ENCODE measurements at places on chromosomes 7 and 10.

- DNase-seq = no peak
These were observed 70.2 kb downstream of the AKR1C4 start for GRCh38 chr10:5266804-5267203.

DNA sequence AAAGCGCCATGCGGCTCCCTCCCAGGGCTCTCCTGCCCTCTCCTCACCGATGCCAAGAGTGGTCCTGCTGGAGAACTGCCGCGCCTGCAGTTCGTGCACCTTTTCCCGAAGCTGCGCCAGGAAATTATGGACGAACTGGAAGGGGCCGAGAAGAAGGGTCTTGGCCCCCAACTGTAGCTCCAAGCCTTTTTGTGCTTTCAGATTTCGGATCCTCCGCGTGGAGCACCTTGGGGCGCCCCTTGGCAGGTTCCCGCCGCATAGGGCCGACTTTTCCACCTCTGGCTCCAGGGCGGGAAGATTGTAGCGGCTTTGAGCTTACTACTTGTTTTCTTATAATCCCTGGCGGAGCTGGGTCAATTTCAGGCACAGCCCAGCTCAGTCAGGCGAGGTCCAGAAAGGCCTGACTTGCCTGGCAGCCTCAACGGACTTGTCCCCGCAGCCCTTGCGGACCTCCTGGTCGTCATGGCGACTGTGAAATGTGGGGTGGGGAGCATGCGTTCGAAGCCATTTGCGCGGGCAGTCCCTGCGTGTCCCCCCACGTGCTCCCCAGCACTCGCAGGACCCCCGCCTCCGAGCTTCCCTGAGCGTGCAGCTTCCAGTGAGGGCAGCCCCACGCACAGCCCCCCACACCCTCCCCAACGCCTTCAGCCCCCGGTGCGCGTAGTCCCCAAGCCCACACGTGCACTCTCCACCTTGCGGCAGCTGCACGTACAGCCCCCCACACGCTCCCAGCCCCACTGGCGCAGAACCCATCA lies 129.9 kb downstream of the KBTBD2 start:
- no peak for DNase-seq

- peak; percentile 85 for DNase-seq
These were observed 125.6 kb downstream of the CYP26A1 start for GRCh38 chr10:93199191-93199751.

DNA sequence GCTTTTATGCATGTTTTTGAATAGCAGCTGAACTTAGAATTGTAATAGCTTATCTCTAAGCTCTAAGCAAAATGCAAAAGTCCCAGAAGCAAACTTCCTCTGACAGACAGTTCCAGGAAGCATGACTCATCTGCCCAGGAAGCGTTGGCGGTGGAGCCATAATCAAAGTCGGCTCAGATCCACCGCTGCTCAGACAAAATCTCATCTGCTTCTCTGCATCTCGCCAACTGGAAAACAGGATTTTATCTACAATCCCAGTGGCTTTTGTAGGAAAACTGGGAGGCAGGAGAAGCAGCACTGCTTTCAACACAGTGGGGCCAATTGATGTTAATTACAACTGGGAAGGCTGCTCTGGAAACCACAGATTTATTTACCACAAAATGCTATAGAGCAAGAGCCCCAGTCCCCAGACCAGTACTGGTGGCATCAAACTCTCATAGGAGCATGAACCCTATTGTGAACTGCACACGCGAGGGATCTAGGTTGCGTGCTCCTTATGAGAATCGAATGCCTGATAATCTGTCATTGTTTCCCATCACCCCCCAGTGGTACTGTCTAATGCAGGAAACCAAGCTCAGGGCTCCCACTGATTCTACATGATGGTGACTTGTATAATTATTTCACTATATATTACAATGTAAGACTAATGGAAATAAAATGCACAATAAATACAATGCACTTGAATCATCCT lies 99.9 kb downstream of the CUBN start:
- DNase-seq = peak; percentile 97

- DNase-seq = no peak
These were observed 2.1 kb downstream of the DNAJC9 start for GRCh38 chr10:73244866-73245477.

GRCh38 chr10:47287365-47287802 lies 12.6 kb upstream of the GDF10 start:
- no peak for DNase-seq

DNA sequence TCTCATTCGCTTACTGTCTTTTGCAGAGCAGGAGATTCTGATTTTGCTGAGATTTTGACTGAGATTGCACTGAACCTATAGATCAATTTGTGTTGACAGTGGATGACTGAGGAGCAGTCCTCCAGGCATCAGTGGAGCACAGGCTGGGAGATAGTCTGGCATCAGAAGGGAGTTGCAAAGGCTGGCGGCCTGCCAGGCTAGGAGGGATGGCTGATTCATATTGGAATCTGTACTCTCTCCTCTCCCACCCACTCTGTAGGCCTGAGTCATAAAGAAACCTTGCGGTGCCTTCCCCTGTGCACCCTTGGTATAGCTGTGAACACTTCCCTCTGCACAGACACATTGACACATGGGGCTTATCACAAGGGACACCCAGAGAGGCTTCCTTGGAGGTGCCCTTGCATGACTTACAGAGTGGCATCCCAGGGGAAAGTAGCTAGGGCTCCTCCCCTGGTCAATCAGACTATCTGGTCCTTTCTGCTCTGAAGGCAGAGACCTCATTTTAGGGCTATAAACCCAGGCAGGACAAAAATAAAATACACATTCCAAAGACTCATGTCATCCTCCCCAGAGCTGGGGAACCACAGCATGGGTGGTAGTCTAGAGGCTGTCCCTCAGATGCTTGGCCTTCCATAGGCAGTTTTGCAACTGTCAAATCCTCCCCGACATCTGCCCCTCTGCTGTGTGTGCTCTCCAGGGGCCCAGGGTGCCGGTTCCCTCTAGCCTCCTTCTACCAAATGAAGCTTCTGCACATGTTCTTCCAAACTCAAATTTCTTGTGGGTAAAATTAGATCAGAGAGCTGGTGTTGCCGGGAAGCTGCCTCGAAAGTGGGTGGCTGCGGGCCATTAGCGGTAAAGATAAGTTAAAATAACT lies 37.4 kb upstream of the EEPD1 start:
- DNase-seq = peak; percentile 99

- DNase-seq = no peak
These were observed 93.9 kb upstream of the SLC13A1 start for GRCh38 chr7:123293710-123294109.

DNA sequence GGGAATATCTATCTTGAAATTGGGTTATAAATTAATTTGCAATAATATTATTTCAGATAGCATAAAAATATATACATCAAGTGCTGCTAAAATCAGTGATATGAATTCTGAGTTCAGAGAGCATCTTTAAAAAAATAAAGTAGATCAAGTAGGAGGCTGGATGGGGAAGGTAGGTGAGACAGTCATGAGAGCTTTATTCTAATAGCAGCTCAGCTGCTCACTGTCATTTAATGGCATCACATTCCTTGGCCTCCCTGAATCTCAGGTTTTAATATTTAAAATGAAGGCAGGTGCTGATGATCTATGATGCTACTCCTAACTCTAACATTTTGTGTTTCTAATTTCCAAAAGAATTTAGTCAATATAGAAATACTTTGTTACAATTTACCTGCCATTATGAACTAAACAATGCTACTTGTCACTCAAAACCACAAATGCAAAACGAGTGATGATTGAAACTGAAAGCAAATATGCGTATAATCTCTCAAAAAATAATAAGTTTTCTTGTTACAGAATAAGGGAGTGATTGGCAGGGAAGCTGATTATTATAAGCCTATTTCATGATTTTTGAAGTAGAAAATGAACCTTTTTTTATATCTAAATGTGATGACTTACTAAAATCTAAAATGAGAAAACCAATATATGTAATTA lies 147.6 kb upstream of the CSTF2T start:
- no peak for DNase-seq

GRCh38 chr10:68829521-68829920 lies 2.2 kb downstream of the STOX1 start:
- no peak for DNase-seq

GRCh38 chr7:48251766-48252165 lies 80.5 kb downstream of the ABCA13 start:
- DNase-seq = peak; percentile 68

DNA sequence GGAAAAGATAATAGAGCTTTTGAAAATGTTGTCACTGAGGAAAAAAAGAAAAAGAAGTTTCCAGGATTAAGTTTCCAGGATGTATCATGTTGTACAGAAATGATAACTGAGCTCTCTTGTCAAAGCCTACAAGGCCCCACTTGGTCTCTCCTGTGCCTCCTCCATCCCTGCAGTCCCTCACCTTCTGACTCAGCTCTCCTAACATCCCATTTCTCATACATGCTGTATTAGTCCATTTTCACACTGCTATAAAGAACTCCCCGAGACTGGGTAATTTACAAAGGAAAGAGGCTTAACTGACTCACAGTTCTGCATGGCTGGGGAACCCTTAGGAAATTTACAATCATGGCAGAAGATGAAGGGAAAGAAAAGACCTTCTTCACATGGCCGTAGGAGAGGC lies 3.8 kb upstream of the DGKI start:
- DNase-seq = no peak

DNA sequence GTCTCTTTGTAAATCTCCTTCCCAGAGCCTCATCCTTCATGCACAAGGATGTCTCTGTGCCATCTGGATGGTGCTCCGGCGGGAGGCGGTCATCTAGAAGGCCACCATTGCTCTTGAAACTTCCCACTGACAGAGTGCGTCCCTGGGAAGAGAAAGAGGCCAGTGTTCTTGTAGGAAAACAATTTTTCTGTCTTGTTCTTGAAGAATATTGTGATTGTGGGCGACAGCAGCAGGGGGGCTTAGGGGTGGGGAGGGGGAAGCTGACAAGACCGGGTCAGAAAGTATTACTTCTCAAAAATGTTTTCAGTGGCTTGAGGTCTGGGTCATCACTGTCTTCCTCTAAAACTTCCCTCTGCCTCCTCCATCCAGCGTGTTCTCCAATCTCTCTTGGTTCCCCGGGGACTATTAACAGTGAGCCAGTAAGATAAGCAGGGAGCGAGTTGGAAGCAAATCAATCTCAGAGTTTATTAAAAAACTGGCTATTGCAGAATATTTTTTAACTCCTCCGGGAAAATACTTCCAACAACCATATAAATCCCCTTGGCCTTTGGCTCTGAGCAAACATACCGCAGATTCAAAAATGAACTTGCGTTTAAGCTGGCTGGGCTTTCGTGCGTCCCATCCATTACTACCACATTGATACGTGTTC lies 597.8 kb upstream of the MGMT start:
- no peak for DNase-seq

- DNase-seq = no peak
These were observed 127.2 kb downstream of the CELF2 start for GRCh38 chr10:11144626-11145494.

GRCh38 chr10:17590969-17591645 lies 26.1 kb downstream of the HACD1 start:
- DNase-seq = no peak

DNA sequence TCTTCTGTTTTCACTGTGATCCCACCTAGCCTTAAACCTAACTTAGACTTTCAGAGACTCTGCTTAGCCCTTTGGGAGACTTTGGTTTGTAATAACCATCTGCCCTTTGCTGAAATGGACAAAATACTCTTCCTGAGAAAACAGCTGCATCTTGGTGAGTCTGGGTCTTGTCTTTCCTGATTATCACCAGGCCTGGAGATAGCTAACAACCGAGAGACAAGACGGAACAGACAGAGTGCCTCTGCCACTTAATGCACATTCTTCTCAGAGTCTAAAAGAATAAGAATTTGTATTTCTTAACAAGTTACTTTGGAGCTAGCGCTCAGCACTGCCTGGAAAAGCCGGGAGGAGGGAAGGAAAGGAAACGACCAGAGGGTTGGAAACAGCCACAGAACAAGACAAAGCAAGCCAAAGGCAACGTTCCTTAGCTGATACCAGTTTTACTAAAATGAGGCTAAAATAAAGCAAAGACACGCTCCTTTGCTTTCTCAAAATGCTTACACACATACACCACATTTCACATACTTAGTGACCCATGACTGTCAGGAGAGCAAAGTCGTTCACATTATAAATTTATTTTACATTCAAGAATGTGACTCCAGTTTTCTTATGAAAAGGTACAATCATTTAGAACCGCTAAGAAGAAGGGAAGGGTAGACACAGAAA lies 70.3 kb upstream of the DGKI start:
- no peak for DNase-seq

- DNase-seq = no peak
These were observed 44.5 kb downstream of the KIF20B start for GRCh38 chr10:89745903-89746302.

- DNase-seq = no peak
These were observed 2.1 kb downstream of the CYP2W1 start for GRCh38 chr7:985127-985416.

DNA sequence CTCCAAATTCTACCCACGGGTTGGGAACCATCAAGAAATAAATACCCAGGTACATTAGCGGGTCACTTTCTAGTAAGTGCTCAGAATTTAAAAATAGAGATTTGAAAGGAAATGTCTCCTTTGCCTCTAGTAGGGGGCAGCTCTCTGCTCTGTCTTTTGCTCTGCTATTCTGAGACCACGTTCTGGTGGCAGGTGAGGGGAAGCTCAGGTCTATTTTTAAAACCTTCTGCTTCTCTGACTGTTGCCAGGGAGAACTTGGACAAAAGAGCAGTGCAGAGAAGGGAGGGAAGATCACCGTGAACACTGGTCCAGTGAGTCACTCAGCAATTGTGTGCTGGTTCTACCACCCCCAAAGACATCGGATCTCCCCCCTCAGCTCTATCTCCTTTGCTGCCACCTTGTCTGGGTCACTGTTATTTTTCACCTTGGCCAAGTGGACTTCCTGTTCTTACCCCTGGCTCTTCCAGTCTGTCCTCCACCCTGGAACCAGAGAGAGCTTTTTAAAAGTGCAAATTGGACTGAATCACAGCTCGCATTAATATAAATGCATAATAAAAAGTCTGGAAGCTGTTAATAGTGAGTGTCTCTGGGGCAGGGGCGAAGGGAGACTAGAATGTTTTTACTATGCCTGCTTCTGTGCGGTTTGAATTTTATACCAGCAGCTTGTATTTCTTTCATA lies 72.4 kb upstream of the LOXL4 start:
- DNase-seq = no peak

DNA sequence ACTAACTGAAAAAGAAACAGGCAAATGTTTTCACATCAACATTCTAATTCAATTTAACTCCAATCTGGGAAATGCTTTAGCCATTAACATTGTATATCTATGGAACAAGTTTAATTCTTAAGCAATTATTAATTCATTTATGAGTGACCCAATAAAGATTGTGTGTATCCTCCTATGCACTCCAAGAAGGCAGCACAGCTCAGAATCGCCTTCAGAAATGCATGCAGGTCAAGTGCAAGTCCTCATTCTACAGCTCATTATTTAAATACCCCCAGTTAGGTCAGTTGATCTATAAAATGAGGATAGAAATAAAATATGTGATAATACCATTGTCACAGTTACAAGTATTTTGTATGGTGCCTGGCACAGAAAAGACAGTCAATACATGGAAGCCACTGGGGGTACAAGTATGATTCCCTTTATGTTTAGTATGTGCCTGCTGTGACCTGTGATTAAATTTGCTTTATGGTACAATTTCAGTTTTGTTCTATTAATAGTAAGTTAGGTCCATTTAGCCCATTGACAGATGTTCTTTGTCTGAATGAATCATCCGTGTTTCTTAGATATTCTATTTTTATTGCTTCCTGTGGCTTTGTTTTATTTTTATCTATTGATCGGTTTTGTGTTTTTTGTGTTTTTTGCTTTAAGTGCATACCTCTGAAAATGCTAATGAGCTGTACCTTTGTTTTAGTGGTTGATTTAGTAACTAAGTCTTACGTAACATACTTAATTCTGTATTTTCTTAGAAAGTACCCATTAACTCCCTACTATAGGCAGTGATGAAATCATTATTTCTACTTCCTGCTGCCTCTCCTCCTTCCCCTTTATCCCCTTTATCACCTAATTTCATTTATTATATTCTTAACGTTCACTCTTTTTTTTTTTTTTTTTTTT lies 42.8 kb downstream of the CPXM2 start:
- peak; percentile 32 for DNase-seq

All from RPMI7951 (cell line).